ENCODE measurements at places on chromosomes 5 and 9.

DNA sequence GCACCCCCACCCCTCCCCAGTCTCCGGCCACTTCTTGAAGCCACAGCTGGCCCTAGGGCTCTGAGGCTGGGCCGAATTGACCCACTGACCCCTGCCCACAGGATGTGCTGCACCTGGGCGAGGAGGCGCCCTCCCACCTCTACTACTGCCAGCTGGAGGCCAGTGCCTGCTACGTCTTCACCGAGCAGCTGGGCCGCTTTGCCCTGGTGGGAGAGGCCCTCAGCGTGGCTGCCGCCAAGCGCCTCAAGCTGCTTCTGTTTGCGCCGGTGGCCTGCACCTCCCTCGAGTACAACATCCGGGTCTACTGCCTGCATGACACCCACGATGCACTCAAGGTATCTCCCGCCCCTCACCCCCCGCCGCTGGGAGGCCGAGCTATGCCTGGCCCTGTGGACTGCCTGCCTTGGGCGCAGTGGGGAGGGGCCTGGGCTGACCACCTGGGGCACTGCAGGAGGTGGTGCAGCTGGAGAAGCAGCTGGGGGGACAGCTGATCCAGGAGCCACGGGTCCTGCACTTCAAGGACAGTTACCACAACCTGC, 21.3 kb downstream of the HK3 start:
- DNase-seq = no peak

DNA sequence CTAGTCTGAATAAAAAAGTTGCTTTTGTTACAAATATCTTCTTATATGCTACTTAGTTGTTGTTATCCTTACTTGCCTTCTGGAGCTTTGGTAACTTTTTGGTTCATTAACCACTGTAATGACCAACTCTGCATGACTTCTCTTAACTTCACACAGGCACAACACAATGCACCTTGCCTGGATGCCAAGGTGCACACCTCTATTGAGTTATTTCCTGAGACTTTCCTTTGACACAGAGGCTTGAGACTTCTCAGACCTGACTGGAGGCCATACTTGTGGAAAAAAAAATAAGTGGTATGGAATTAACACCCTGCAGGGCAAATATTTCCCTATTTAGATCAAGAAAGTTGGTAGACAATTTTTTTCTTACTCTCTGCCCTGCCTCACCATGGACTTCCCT, 1925.6 kb downstream of the EFNA5 start:
- no peak for DNase-seq

DNA sequence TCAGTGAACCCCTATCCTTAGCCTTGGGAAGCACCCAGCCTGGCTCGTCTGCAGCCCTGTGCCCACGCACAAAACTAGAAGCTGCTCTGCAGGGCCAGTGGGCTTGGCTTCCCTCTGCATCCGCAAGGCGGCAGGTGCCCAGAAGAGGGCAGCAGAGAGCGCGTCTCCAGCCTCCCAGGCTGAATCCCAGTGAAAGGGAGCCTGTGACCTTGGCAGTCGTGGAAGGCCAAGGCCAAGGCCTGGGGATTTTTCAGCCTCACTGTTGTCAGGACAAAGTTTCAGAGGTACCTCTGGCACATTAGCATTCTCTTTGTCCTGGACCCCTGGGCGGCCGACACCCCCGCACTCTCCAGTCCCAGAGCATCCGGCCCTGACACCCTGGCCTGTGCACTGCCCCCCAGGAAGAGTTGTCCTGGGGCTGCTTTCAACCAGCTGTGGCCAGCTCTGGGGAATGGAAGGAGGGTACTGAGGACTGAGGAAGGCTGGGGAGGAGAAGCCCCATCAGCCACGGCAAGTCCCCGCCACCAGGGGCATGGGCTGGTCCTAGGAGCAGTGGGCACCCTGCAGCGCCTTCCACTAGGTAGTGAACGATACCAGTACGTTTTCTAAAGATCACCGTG, 63.6 kb upstream of the IL17B start:
- DNase-seq = peak; percentile 12

DNA sequence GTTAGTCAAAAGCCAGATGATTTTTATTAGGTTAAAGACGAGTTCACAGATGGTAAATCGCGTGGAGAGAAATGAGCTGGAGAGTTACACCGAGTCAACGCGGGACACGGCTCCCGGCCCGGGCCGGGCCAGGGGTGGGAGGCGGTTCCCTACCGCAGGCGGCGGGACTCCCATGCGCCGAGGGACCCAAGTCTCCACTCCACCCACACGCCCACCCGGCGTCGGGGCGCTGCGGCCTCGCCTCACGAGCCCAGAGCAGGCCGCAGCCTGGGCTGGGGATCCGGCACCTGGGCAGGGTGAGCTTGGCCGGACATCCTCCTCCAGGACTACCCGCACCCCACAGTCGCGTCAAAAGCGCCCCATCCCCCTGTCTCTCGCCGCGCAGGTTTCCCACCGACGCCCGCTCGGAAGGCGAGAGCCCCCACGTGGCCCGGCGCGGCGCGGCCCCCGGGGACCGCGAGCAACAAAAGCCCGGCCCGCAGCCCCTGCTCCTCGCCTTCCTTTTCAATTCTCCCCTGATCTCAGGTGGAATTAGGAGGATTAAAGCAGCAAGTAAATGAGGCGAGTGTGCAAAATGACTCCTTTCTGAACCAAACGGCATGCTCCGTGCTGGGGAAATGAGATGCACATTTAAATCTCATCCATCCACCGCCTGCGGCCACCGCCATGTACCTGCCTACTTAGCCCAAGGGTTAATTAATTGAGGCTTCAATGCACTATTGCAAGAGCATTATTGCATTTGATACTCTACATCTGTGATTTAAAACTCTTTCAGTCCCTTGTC, 196.5 kb upstream of the TBCA start:
- DNase-seq = no peak

- DNase-seq = peak; percentile 54
Observed at GRCh38 chr5:82424211-82424610, 146.1 kb upstream of the RPS23 start.

DNA sequence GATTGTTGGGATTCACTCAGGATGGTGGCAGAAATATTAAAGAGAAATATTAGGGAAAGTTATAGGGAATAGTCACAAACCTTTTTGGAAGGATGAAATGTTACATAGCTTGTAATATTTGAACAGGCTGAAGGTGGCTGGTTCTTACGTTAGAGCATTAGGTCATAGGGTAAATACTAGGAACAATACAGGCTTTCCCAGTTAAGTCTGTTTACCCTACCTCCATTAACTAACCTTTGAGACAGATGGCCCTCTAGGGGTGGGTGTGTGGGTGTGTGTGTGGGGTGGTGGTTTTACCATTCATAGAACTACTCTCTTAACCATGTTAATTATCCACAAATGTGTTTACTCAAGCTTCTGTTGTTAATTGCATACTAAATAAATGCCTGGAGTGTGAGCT, 94.3 kb upstream of the STK32A start:
- DNase-seq = no peak

- no peak for DNase-seq
Observed at GRCh38 chr5:59537961-59538749, 355.4 kb downstream of the PDE4D start.

DNA sequence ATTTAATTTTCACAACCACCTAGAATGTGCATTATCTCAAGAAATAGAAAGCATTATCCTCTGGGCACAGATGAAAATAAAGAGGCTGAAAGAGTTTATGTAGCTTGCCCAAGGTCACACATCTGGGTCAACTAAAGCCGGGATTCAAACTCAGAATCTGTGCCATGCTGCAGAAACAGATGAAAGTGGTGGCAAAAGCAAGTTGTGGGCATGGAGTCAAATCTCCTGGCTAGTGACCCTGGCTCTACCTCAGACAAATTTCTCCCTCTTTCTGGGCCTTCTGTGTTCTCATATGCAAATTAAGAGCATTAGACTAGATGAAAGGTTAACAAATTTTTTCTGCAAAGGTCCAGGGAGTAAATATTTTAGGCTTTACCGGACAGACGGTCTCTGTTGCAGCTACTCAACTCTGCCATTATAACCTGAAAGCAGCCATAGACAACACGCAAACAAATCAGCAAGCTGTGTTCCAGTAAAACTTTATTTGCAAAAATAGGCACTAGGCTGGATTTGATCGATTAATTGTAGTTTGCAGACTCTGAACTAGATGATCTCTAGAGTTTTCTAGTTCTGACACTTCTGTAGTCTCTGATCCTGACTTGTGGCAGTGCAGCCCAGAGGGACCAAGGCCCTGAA, 6.0 kb upstream of the ADRA1B start:
- DNase-seq = no peak

- no peak for DNase-seq
Observed at GRCh38 chr5:103510851-103511553, 51.6 kb downstream of the NUDT12 start.

- DNase-seq = no peak
Observed at GRCh38 chr5:7808998-7809397, 41.9 kb downstream of the CFAP90 start.

GRCh38 chr5:171093598-171093997, 215.4 kb upstream of the TLX3 start:
- no peak for DNase-seq

GRCh38 chr5:157271740-157272271, 5.9 kb downstream of the CYFIP2 start:
- no peak for DNase-seq

DNA sequence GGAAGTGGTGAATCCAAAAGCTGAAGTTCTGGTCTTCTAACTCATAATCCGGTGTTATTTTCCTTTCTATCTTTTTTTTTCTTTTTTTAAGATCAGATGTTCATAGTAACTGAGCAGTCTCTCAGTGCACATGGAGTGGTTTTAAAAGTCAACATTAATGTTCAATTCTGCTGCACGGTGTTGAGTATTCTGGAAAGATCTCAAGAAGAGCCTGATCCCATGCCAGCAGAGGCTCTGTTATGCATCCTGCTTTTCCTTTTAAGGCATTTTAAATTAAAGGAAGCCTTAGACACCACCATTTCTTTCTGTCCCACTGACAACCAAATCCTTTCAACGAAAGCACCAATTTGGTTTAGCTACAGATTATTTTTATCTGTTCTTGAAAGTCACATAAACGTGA, 33.4 kb downstream of the SEMA5A start:
- DNase-seq = no peak

- no peak for DNase-seq
Observed at GRCh38 chr9:93468763-93469456, 15.5 kb upstream of the FAM120AOS start.

- no peak for DNase-seq
Observed at GRCh38 chr5:55004729-55005128, 19.3 kb upstream of the GZMK start.

GRCh38 chr9:84111726-84112125, 131.1 kb downstream of the RMI1 start:
- DNase-seq = no peak

DNA sequence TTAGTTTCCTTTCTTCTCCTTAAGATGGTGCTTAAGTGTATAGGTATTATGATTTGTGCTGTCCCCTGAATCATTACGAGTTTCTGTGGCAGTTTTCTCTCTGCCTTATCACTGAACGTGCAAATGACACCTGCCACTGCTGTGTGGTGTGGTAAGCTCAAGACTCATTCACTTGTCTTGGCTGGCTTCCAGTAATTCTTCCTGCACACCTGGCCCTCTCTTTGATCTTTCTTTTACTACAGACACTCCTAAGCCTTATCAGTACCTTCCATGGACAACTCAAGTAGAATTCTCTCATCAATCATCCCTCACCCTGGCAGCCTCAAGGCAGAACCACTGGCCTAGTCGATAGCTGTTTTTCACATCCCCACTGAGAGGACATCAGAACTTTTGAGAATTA, 82.6 kb upstream of the ADAMTS19 start:
- DNase-seq = peak; percentile 18

DNA sequence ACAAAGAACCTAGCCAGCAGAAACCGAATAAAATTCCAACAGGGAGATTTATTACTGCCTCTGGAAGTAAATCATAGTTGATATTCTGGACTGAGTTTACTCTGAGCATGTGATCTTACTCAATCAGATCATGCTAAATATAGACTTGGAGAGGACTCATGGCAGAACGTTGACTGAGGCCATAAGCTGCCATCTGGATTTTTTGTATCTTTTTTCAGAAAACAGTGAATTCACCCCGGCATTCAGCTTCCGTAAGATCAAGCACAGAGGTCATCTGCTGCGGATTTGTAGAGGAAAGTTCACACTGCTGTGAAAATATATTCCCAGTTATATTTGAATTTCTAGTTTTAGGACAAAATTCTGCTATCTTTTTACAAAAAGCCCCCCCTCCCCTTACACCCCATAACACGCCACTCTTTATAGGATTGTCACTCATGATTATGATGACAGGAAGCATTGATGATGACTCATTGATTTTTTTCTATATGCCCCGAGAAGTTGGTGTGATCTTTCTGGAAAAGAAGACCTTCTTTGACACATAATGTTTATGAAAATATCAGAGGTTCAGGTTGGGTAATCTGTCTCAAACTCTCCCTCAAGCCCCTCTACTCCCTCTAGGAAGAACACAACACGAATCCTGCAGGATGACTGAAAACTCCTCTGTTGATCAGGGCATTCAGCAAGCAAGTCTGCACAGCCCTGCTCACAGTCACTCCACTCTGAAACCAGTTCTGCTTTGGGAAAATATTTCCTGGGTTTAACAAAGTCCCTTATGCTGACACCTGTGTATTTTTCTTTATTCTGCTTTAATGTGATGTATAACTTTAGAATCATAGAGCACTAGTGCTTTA, 70.8 kb downstream of the NXNL2 start:
- DNase-seq = no peak

- DNase-seq = peak; percentile 55
Observed at GRCh38 chr5:67400752-67401151, 204.2 kb upstream of the CD180 start.

- no peak for DNase-seq
Observed at GRCh38 chr9:121751686-121752445, 100.4 kb downstream of the DAB2IP start.

GRCh38 chr9:134356496-134357470, 30.5 kb downstream of the RXRA start:
- DNase-seq = no peak

GRCh38 chr5:1668141-1668721, 131.4 kb downstream of the MRPL36 start:
- DNase-seq = peak; percentile 16

- no peak for DNase-seq
Observed at GRCh38 chr9:31535651-31536050, 848.8 kb upstream of the ACO1 start.

DNA sequence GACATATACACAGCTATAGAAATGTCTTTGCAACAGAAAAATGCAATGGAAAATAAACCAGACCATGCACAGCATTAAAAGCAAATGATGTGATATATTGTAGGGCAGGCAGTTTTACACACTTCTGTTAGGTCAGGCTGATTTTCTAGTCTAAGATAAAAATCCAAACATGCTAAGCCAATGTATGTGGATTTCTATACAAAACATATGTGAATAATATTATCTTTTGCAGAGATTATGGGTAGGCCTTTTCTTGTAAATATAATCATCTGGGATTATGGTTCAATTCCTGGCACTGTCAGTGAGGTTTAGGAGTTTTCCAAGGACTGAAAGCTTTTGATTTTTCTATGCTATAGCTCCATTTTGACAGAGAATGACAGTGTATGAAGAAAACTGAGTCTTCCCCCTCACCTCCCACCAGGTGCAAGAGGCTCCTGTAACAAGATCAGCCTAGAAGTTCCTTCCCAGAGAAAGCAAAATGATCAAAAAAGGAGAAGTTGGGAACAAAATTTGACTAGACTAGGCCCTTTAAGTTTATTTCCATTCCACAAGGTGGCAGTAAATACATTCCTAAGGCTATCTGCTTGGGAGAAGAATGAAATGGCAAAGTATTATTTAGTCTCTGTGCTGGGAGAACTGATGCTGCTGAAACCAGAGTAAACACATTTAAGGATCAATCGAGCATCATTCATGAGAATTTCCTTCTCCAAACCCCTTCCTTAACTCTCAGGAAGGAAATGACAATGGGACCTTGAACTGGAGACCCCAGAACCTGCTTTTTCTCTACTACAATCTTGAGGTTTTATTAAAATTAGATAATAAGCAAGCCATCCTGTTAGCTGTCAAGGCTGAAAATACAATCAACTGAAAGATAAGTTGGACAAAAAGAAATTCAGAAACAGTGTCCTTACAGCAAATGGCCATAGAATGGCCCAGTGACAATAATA, 133.0 kb upstream of the TUT7 start:
- DNase-seq = peak; percentile 55

All from NCI-H2171 treated with DMSO at 0.1 percent for 48 hours (cell line).